ENCODE measurements at places on chromosomes 2 and 18.
A peak's percentile ranks its signal among the peaks of the same experiment; 100 is the strongest.

GRCh38 chr18:10040287-10041011 is 126.6 kb downstream of the VAPA start:
- no peak for DNase-seq

DNA sequence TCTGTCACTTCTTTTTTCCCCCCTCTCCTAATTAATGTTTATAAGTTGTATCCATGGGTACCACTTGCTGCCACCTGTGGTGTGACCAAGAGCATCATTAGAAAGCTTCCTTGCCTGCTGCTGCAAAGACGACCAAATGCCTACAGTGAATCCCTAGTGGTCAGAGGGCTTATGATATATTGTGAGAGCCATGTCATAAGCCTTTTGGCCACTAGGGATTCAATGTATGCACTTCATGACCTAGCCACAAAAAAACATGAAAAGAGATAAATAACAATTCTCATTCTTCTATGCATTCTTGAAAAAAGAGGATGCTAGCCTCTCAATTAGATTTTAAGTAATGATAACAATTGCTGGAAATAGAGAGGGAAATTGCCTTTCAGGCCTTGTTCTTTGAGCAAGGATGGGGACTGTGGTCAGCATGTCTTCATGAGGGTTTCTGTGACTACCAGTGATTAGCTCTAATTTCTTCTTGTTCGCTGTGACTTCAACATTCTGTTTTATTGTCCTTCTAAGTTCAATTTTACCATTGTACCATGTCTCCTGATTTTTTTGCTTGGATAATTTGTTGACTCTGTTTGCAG is 435.3 kb downstream of the TGIF1 start:
- DNase-seq, result peak; percentile 70

GRCh38 chr2:172516299-172516698 is 39.6 kb upstream of the PDK1 start:
- DNase-seq, result no peak

- DNase-seq, result no peak
These were observed 93.0 kb upstream of the ODC1 start for GRCh38 chr2:10541081-10541480.
